ENCODE measurements at places on chromosomes 2 and 18.
A peak's percentile ranks its signal among the peaks of the same experiment; 100 is the strongest.

- DNase-seq = no peak
Measured at GRCh38 chr2:55314985-55315384, 46.0 kb upstream of the MTIF2 start.

- no peak for DNase-seq
Measured at GRCh38 chr2:190636361-190636760, 12.5 kb upstream of the NAB1 start.

DNA sequence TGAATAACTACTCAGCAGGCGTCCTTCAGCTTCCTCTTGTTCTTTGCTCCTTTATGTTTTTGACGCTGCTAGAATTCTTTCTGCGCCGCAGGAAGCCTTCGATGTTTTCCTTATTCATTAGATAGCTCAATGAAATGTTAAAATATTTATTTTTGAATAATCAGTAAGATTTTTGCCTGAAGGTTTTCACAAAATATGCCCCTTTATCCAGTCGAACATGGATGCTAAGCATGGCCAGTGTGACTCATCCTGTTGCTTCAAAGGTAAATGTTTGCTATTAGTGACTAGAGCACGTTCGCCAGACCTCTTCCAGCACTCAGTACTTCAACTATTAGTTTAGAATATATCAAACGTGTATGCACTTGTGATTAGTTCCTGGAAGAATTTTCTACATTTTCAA lies 7.6 kb upstream of the MEIS1 start:
- DNase-seq = no peak

DNA sequence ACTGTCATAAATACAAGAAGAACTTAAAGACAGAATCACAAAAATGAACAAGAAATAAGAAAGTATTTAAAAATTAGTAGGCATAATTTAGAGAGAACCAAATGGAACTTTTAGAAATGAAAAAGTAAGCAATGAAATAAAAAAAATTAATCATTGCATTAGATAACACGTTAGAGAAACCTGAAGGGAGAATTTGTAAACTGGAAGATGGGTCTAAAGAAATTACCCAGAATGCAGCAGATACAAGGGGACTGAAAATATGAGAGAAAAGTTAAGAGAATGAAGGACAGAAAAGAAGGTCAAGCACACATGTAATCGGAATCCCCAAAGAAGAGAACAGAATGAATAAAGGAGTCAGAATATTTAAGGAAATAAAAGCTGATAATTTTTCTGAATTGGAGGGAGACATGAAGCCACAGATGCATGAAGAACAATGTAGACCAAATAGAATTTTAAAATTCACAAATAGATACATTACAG lies 21.5 kb downstream of the TCF4 start:
- DNase-seq = no peak

GRCh38 chr2:31707992-31708391 lies 127.3 kb upstream of the SRD5A2 start:
- no peak for DNase-seq

DNA sequence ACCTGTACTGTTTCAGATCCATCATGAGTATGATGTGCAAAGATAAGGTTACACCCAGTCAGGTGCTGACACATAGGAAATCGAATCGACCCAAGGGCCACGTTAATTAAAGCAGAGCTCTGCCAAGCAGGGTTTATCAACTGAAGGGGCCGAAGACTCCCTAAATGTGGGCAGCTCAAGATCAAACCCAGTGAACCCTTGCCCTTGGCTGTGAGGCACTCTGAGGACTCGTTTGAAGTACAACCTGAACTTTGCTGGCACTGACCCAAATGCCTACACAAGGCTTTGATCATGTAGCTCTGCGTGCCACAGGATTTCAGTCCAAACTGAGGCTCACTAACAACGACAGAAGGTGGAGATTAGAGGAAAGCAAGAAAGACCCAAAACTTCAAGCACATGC lies 352.1 kb downstream of the MTX2 start:
- DNase-seq = no peak

- no peak for DNase-seq
Measured at GRCh38 chr2:176865336-176865735, 347.3 kb upstream of the HNRNPA3 start.

- DNase-seq = no peak
Measured at GRCh38 chr2:75153221-75153620, 46.1 kb downstream of the TACR1 start.

DNA sequence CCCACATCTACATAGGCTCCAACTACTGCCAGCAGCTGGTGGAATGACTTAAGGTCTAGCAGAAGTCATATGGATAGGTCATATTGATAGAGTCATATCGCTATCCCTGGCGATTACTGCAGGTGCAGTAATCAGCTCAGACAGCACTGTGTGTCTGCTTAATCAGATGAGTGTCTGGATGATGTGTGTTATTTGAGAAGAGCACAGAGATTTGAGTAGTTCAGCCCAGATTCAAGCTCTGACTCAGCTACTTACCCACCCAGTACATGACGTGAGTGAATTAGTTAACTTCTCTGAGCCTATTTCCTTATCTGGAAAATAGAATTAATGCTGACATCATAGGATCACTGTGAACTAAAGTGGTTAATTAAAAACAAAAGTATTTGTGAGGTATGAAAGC lies 78.9 kb downstream of the EHD3 start:
- no peak for DNase-seq

DNA sequence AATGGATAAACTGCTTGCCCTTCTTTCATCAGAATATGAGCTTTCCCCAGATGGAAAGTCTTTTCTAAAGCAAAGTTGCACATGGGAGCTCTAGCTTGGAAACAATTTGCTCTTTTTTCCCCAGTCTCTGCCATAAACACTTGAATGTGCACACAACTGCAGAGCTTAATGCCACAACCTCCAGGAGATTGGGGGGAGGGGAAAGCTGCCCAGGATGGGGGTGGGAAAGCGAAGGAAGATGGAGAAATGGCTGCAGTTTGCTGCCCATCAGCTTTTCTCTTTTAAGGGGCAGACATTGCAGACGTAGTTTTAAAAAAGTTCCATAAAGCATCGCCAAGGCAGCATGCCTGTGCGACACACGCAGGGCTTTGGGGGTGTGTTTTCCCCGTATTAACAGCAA lies 1.5 kb downstream of the ACKR3 start:
- DNase-seq = no peak

DNA sequence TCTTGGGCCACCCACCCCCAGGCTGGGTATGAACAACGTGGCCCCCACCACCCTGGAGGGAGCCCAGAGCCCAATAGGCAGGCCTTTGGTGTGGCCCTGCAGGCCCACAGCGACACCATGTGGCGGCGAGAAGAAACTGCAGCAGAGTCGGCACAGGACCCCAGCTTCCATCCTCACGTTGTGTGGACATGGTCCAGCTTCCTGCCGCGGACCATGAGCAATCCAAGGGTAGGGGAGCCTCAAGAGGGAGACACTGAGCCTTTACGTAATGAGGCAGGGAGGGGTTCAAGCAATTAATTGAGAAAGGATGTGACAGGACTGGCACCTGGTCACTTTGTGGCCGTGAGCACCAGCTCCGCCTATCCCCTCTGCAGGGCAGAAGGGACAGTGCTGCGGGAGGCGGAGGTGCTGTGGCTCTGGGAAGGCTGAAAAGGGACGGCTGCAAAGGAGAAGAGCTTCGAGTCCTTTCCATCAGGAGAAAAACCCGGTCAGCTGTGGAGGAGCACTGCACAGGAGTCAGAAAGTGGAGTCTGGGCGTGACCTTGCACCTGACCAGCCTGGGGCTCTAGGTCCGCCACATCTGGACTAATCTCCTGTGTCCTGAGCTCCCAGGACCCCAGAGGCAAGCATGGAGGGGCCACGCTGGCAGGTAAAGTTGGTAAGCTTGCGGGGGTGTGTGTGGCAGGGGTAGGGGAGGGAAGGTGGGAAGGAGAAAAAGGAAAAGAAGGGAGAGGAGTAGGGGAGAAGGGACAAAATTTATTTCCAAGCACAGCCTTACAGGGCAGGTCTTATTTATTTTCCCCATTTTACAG lies 44.9 kb downstream of the TMEM37 start:
- no peak for DNase-seq

GRCh38 chr2:229270551-229271410 lies at the start of gene PID1:
TSS of gene PID1 (minus strand) at chr2:229271287. CDS start at chr2:229271043, 244 bp downstream.
- peak; percentile 21 for DNase-seq

GRCh38 chr18:58538604-58539386 lies 90.1 kb downstream of the ALPK2 start:
- DNase-seq = no peak

Measured in nucleus accumbens (tissue), 56 donors.